ENCODE measurements at places on chromosomes 7 and 10.

DNA sequence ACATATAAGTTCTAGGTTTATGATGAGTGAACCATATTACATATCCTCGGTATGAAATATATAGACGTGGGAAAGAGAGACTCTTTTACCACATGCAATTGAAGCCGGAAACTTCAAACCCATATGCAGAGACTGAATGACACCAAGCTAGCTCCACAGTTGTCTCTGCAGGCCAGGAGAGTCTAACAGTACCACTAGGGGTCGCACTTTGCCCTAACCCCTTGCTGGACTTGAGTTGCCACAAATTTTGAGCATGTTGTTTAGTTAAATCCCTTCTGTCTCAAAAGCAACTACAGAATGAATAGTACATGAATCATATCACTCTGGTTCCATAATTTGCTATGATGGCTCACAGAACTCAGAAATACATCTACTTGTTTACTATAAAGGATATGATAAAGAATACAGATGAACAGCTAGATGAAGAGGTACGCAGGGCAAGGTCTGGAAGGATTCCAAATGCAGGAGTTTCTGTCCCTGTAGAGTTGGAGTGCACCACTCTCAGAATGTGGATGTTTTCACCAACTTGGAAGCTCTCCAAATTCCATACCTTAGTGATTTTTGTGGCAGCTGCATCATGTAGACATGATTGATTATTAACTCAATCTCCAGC is 112.4 kb upstream of the YAE1 start:
- DNase-seq: peak; percentile 66

GRCh38 chr10:33791272-33791660 is 456.8 kb upstream of the NRP1 start:
- DNase-seq: no peak

DNA sequence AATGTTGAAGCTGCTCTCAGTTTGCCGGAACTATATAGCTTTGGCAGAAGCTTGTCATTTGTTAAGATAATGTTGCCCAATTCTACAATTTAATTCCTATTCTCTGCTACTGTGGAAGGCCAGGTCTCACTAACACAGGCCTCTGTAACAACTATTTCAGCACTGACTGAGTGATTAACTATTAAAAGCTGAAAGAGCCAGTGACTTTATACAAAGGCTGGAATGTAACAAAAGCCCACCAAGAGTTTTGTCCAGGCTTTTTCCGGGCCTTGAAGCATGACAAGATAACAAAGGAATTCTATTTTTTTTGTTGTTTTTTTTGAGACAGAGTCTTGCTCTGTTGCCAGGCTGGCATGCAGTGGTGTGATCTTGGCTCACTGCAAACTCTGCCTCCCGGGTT is 795.6 kb downstream of the PHTF2 start:
- DNase-seq: no peak

DNA sequence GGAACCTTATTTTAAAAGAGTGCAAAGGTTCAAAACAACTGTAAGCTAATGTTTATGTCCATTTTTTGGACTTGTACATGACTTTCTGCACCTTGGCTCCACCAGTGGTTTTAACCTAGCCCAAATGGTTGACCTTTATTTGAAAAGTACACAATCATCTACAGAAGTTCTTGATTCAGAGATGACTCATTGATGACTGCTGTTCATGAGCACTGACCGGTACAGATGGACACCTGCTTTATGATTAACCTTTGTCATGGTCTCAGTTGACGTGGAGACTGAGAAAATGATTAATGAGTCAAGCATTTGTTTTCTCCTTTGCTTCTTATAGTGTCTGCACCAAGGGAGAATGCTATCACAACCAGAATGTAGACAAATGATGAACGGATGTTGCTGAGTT is 55.7 kb upstream of the PTER start:
- DNase-seq: no peak

DNA sequence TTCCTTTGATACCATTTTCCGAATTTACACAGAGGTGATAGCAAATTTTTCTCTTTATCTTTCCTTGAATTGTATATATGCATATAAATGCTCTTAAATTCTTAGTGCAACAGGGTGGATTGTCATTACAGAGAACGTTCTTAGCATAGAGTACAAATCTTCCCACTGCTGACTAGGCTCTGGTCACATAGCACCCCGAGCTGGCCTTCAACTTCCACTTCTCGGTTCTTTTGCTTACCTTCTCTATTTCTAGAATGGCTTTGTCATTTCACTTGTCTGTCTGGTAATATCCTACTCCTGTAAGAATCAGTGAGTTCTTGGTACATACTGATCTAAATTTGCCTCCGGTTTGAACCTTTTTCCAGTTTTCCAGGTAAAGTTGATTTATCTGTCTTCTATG is 13.4 kb downstream of the ADIRF start:
- DNase-seq: peak; percentile 9

- DNase-seq: no peak
Observed at GRCh38 chr7:102193806-102194205, 92.9 kb upstream of the SH2B2 start.

DNA sequence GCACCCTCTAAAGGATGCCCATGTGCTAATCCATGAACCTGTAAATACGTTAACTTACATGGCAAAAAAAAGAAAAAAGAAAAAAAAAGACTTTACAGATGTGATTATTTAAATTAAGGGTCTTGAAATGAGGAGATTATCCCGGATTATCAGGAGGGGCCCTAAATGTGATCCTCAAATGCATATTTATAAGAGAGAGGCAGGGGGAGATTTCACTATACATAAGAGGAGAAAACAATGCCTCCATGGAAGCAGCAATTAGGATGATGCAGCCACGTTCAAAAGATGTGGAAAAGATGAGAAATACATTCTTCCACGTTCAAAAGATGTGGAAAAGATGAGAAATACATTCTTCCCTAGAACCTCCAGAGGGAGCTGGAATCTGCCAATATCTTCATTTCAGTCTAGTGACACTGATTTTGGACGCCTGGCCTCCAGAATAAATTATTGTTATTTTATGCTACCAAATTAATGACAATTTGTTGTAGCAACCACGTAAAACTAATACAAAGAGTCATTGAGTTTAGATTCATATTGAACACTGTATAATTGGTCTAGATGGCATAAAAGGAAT is 328.4 kb upstream of the GNAI1 start:
- DNase-seq: no peak

- no peak for DNase-seq
Observed at GRCh38 chr10:77441353-77442166, 196.0 kb downstream of the KCNMA1 start.

GRCh38 chr10:100245484-100246220 is 16.3 kb upstream of the CHUK start:
- no peak for DNase-seq

- DNase-seq: no peak
Observed at GRCh38 chr7:65968256-65969185, 13.5 kb downstream of the GUSB start.

GRCh38 chr7:80781561-80781979 is 137.3 kb downstream of the SEMA3C start:
- DNase-seq: no peak

DNA sequence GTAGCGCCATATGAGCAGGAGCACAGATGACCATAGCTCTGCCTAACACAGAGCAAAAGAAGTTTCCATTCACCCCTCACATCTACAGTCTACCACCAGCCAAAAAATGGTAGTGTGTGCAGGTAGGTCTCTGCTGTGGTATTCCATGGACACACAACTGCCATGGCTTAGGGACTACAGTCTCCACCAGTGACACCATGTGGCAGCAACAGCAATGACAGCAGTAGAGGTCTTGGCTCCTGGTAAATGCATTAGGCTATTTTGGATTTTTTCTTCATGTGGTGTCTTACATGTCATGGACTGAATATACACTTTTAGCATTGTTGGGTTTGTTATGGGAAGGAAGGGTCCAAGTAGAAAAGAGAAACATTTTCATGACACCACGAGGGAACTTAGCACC is 70.1 kb upstream of the CABCOCO1 start:
- DNase-seq: peak; percentile 57

- no peak for DNase-seq
Observed at GRCh38 chr7:149248777-149249176, 9.3 kb downstream of the ZNF212 start.

DNA sequence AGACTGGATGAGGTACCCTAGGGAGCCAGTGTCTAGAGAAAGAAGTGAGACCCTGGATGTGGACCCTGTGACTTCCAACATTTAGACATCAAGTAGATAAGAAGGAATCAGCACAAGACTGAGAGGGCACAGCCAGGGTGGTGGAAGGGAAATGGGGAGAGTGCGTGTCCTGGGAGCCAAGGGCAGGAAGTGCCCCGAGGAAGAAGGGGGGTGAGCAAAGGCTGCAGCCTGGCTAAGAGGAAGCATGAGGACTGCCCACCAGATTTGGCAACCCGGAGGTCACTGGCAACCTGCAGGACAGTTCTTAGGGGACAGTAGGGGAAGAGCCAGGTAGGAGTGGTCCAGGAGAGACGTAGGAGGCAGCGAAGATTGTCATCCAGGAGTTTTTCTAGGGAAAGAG is 14.8 kb downstream of the COL13A1 start:
- peak; percentile 55 for DNase-seq

DNA sequence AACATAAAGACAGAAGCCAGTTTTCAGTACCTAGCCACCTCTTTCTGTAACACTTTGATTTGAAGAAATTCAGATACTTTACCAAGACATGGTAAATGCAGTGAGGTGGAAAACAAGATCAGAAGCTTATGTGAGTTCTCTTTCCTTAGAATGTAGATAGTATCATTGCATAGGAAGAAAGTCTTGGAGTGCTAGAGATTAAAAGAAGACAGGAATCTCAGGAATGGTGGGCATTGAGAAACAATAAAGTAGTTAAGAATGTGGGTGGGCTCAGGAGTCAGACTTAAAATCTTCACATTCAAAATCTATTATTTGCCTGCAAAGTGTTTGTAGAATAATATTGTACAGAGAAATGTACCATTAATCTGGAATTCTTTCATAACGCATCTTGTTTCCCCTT is 58.9 kb downstream of the POLL start:
- no peak for DNase-seq

GRCh38 chr10:100738055-100738827 is 7.1 kb upstream of the PAX2 start:
- no peak for DNase-seq

- DNase-seq: no peak
Observed at GRCh38 chr7:74115326-74115725, 31.7 kb downstream of the LIMK1 start.

DNA sequence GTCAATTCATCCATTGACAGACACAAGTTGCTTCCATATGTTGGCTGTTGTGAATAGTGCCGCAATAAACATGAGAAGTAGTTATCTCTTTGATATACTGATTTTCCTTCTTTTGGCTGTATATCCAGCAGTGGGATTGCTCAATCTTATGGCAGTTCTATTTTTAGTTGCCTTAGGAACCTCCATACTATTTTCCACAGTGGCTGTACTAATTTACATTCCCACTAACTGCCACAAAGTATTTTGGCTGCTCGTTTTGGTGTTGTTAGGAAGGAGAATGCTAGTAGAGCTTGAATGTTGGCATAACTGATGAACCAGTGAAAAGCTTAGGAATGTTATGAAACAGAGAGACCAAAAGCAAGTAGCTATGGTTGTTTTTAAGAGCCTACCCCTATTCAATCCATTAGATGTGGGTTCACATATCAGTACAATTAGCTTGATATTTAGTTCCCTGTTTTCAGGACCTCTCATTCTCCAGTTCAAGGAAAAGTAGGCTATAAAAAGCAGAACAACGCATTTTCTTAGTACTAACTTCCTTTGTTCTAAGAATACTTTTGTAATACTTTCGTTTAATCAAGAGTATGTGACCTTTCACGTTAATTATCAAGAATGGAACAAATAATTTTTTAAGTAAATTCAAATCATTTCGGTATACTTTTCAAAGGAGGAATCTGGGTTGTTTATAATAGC is 100.3 kb downstream of the FAS start:
- DNase-seq: peak; percentile 91

DNA sequence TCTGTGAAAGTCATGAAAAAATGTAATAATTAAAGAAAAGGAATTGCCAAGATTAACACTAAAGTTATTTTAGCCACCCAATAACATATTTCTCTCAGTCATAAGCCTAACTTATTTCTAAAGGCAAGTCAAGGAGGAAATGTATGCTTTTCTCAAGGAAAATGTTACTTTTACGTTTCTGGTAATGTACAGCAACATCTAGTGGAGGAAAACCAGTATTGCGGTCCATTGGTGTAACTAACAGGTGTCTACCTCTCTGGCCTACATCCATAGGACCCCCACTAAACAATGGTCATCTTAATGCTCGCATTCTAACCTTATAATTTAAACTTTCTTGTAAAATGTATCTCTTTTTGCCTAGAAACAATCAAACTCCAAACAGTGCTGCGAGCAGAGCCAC is 437.5 kb downstream of the KIF20B start:
- DNase-seq: no peak

- no peak for DNase-seq
Observed at GRCh38 chr7:157431951-157432540, 95.2 kb downstream of the DNAJB6 start.

DNA sequence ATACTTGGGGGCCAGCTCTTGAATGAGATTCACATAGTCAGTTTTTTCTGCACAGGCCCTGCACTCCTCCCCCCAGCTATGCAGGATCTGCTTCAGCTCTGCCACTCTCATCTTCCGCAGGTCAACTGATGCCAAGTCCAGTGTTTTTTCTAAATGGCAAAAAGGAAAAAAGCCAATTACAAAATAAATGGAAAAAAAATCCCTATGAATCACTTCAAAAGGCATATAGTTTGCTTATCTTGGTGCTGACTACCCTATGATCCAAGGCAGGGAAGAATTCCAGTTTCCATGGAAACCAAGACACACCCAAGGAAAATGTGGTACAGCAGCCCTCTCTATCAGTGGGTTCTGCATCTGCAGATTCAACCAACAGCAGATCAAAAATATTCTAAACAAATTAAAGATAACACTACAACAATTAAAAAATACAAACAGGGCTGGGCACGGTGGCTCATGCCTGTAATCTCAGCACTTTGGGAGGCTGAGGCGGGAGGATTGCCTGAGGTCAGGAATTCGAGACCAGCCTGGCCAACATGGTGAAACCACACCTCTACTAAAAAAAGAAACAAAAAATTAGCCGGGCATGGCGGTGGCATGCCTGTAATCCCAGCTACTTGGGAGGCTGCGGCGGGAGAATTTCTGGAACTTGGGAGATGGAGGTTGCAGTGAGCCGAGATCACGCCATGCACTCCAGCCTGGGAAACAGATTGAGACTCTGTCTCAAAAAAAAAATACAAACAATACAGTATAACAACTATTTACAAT is 17.6 kb downstream of the CDNF start:
- no peak for DNase-seq

GRCh38 chr7:55326081-55326835 is 38.9 kb upstream of the LANCL2 start:
- DNase-seq: no peak

DNA sequence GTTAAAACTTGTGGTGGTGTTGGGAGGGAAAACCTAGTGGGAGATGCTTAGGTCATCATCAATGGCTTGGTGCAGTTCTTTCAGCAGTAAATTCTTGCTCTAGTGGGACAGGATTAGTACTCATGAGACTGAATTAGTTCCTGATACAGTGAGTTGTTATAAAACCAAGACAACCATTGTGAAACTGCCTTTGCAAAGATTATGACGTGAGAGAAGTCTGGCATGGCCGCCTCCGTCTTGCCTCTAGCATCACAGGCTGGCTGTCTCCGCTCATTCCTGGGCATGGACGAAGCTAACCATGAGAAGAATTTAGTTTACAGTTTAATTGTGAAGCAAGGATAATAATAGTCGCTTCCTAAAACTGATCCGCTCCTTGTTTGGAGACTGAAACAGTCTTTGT is 186.4 kb downstream of the KIF20B start:
- DNase-seq: peak; percentile 87

All from inflammatory macrophage (primary cell).